ENCODE measurements at places on chromosomes 2 and 18.

- DNase-seq, result no peak
These were observed 336.6 kb downstream of the PAX3 start for GRCh38 chr2:221962186-221962585.

DNA sequence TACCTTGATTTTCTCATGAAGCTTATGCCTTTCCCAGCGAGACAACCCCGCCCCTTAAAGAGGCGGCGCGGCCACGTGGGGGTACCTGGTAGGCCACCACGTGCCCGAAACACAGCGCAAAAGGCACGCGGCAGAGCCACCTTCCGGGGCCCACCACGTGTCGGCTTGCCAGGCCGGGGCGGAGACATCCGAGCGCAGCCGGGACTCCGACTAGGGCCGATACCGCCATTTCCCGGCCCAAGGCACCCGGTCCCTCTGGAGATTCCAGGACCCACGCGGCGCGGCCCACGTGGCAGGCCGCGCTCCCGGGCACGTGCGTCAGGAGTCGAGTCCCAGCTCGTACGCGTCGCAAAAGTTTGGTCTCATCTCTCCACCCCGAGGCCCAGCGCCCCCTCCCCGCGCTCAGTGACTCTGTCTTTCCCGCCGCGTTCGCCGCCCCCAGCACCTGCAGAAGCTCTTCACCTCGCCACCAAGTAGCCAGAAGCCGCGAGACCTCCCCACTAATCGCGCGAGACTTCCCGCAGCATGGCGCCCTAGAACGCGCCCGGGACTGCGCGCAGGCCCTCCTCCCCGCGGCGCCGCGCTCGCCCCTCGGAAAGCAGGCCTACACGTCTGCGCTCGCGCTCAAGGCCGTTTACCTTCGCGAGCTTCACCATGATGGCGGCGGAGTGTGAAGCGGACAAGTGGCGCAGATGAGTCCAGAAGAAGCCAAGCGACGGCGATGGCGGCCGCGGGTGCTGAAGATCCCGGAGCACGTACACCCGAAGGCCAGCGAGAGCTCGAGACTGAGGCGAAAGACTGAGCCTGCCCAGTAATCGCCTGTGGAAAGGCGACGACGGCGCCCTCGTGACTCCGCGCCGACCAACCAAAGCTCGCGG lies at the start of gene NCL:
TSS of gene NCL (minus strand) at position 787 of the 878 bp plus-strand sequence. CDS start at position 656, 131 bp downstream.
- peak; percentile 79 for DNase-seq

- no peak for DNase-seq
These were observed 152.6 kb downstream of the GULP1 start for GRCh38 chr2:188444106-188444835.

DNA sequence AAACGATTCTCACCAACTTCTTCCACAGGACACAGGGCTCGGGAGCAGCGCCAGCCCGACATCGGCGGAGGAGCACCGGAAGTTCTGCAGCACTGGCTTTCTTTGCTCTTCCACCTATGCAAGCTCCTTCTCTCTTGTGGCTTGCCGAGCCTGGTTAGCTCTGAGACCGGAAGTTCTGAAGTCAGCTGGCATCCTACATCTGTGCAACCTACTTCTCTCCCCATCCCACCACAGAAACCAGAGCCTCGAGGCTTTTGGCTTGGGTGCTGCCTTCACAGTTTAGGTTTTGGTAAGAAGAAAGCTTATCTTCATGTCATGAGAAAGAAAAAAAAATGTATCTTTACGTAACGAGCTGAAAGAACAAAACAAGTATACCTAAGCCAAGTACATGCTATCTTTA lies 111.7 kb downstream of the ANKRD44 start:
- DNase-seq, result no peak

DNA sequence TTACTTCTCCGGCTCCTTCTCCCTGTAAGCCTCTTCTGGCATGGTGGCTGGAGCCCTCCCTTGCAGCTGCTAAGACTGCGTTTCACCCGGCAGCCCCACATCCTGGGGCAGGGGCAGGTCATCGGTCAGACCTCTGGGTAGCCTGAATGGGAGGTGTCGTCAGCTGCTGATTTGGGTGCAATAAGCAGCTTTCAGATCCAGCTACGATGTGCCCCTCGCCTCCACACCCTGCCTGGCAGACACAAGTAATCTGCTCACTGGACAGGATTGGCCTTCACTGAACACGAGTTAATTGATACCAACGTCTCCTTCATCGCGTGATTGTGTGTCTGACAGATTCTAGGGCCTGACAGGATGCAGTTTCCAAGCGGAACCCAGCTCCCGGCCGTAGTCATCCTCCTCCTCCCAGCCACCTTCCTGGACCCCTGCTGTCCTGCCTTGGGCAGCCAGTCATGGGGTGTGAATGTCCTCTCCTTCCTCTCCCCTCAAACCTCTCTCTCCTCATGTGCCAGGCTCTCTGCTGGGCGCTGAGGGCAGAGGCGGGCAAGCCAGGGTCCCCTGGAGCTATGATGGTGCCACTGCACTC lies 18.9 kb upstream of the PDIA6 start:
- no peak for DNase-seq

Measured in NCI-H1048 (cell line).